ENCODE measurements at places on chromosomes 7 and 10.

DNA sequence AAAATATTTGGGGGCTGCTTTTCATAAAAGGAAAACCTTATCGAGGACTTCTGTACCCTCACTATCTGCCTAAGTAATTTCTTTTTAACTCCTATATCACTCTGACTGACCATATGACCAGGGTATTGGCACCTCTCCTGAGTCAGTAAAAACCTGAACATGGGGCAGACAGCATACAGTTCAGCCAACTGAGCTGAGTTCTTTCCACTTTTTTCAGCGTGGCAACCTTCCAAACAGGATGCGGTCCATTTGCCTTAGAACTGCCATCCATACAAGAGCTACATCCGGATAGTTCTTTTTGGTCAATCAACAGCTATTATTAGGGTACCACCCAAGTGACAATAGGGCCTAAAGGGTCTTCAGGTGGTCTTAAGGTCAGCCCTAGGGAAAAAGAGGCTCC, 122.6 kb downstream of the MARCHF5 start:
- no peak for DNase-seq

GRCh38 chr7:114554781-114555537, 140.3 kb downstream of the FOXP2 start:
- DNase-seq = peak; percentile 39

DNA sequence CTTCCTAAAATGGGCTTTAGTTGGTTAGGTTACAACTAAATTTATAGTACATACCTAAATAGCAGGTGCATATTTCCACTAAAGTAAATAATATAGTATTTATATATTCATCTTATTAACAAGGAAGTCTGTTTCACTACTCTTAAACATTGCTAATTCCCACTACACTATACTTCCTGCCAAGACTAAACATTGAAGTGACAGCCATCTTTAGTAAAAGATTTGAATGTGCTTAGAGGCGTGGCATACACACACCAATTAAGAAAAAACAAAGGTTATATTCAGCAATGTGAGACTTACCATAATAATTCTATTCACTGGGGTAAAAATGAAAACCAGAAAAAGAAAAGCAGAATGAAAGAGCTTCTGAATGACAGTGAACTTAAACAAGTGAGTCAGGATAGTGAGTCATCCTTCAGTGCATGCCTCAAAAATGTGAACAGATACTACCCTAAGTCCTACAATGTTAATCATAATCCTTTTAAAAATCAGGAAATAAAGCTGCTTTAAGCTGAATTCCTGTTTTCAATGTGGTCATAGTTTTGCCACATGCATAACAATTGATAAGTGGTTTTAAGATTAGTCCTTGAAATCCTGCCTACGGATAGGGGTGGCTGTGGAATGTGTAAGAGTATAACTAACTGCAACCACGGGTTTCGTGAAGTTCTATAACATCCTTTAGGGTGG, 59.4 kb downstream of the USP6NL start:
- DNase-seq = peak; percentile 95

DNA sequence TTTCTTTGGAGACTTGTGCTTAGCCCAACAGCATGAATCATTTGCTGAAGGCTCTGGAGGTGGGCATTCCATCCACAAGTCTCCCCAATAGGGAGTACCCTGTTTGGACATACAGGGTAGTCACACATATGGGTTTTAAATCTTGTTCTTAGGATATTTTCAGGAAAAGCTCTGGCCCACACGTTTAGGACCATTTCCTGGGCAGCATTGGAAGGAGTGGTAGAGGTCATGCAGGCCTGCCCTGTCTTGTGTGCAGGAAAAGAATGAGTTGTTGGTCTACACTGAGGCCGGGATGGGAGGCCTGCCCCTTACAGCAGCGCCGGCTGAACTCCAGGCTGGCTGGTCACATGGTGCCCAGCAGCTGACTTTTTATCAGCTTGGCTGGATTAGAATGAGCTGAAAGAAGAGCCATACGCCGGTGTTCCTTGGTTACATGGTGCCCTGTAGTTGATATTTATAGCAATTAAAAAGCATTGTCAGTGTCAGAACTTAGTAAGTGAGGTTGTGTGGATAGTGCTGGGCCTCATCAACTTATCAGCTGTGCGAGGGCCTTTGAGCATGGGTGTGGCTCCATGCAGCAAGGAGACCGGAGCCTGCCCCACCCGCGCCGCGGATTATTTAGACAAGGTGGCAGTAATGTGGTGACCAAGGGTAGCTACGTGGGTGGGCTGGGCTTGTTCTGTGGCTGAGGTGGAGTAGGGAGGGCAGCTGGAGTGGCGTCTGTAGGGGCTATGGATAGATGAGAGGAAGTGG, 28.6 kb downstream of the OGDH start:
- no peak for DNase-seq

- no peak for DNase-seq
These were observed 55.6 kb downstream of the CHST15 start for GRCh38 chr10:124037784-124038183.

DNA sequence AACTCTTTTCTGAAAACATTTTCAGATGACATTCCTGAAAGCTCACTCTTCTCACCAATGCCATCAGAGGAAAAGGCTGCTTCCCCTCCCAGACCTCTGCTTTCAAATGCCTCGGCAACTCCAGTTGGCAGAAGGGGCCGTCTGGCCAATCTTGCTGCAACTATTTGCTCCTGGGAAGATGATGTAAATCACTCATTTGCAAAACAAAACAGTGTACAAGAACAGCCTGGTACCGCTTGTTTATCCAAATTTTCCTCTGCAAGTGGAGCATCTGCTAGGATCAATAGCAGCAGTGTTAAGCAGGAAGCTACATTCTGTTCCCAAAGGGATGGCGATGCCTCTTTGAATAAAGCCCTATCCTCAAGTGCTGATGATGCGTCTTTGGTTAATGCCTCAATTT, 16.5 kb downstream of the ANLN start:
- DNase-seq = no peak

- DNase-seq = no peak
These were observed 47.2 kb upstream of the NRP1 start for GRCh38 chr10:33381451-33382215.

GRCh38 chr7:39187130-39187529, 209.4 kb downstream of the POU6F2 start:
- DNase-seq = no peak

All from epithelial cell of esophagus (primary cell).